GDM1 (cell line): ENCODE measurements at places on chromosomes 1 and 21.

GRCh38 chr1:72526926-72527325 is 244.6 kb upstream of the NEGR1 start:
- no peak for DNase-seq

GRCh38 chr1:40423264-40423642 is 27.0 kb upstream of the ZFP69B start:
- DNase-seq: no peak

DNA sequence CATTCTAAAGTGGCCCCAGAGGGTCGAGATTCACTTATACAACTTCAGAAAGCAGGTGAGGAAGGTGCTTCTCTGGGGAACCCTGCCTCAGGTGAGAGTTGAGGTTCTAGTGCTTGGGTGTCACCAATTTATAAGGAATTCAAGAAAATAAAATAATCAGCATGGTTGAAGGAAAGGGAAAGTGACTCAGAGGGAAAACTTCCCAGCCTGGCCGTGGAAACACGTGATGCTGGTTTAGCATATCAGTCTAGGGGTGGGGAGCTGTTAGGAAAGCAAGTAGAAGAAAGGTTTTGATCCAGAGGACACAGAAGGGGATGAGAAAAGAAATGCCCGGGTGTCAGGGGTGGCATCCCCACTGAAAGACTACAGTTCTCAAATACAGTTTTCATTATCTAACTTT is 37.7 kb upstream of the TMEM125 start:
- no peak for DNase-seq

DNA sequence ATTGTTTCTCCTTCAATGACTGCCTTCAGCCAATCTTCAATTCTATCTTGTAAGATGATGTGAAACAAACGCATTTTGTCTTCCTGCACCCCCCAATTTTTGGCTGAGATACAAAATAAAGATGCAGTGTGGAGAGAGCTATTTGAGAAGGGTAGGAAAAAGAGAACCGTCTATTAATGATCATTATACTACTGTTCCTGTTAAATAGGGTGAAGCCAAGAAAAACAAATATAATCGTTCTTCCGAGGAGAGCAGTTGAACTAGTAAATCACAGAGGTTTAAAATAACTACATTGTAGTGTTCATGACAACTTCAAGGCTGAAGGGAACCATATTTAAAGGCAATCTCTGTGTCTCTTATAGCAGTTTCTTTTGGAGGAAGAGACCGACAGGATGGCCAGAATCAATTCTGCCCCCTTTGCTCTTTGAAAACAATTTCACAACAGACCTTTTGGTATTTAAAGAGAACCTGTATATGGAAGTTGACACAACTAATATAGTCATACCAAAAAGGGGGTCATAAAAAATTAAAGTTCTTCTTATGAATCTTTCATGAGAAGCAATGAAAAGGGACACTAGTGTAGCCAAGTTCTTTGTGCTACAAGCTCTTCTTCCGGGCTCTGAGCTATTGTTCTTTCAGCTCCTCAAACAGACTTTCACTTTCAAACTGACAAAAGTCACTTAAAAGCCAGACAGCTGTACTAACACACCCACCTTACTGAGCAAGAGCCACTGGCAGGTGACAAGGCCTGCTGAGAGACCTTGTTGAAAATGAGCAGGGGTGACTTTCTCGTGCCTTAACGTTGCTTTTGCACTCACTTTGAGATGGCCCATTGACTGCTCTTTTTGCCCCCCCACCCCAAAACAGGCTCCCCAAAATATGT is 30.9 kb downstream of the PROX1 start:
- no peak for DNase-seq

- DNase-seq: no peak
These were observed 41.0 kb downstream of the MEGF6 start for GRCh38 chr1:3570066-3570986.

DNA sequence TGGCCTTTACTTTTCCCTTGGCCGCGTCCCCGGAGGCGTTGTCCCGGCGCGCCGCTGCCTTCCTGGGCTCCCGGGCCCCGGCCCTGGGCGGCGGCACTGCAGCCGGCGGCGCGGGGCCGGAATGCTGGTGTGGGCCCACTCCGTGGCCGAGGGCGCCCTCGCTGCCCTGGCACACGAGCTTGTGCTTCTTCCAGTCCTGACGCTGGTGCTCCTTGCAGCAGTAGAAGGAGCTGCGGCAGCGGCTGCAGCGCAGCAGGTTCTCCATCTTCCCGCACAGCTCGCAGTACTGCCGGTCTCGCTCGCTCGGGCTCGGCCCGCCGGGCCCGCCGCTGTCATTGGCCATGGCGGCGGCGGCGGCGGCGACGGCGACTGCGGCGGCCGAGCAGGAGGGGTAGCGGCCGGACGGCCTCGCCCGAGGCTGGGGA is 529 bp downstream of the EGLN1 start:
- no peak for DNase-seq

DNA sequence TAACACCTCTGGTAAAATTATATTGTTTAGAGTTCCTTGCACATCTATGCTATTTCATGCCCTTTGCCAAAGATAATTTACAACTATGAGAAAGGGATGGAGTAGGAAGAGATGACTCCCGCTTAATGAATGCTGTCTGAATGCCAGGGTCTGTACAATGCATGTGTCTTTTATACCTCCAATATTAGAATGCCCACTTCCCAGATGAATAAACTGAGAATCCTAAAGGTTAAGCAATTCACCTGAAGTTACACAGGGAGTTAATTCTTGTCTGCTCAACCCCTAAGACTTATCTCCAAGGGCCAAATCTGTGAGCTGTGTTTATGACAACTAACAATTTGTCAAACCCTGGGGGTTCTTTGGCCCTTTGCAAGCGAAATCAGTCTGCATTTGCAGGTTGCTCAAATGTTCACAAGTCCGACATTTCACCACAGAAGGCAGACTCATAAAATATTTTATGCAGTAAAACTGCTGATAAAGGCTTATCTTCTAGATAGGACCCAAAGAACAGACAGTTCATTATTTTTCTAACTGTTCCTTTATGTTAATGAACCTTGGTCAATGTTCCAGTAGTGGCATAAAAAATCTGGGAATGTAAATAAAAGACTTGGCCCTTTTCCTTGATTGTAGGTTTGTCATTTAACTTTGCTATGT is 50.2 kb upstream of the ATP1A1 start:
- no peak for DNase-seq

- DNase-seq: no peak
These were observed 28.0 kb upstream of the TSPAN2 start for GRCh38 chr1:115117298-115117697.

- DNase-seq: no peak
These were observed 366.9 kb upstream of the VAMP3 start for GRCh38 chr1:7404046-7404742.

GRCh38 chr1:40633931-40634376 is 31.5 kb downstream of the RIMS3 start:
- no peak for DNase-seq

DNA sequence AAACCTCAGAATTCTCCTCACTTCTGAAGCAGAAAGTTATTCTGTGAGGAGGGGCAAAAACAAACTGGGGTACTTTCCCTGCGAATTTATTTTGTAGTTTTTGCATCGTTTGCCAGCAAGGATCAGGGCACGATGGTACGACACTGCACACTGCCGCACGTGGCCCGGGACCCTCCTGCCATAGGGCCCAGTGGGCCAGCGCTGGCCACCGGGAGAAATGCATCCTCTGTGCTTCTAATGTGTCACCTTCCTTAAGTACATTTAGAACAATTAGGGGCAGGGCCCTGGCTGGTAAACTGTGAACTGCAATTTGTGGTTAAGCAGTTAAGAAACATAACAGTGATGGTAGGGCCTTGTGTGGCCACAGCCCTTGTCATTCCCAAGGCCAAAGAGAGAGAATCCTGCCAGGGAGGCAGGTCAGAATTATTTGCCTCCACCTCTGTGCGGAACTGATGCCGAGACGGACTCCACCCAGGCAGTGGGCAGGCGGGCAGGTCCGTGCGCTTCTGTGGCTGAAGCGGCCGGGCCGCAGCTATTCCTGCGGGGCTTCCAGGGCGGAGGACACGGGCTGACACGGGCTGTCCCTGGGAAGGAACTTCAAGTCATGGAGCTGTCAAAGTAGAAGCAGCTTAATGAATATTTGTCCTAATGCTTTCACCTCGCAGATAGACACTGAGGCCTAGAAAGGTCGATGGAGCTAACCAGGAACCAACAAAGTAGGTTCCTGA is 12.5 kb downstream of the GPR137B start:
- no peak for DNase-seq

GRCh38 chr21:45180246-45180599 is 105.8 kb downstream of the ADARB1 start:
- no peak for DNase-seq

DNA sequence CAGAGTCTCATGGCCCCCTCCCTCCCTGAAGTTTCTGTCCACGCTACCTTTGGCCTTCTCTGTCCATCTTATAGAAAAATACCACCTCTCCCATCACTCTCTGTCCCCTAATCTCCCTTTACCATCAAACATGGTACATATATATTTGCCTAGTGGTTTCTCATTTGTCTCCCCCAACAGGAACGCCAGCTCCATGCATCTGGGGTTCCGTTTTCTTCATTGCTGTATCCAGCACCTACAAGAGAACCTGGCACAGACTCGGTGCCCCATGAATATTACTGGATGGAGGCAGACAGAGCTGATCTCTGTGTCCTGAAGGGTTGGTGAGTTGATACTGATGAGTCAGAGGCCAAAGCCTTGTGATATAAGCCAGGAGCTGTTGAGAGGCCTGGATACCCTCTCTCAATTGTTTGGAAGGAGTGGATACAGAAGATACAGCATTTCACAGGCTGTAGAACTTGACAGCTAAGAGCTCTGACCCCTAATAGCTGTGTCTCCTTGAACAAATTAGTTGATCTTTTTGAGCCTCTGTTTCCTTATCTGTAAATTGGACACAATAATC is 21.9 kb downstream of the HEYL start:
- DNase-seq: no peak

GRCh38 chr1:89005286-89006151 is 13.1 kb upstream of the KYAT3 start:
- DNase-seq: no peak

- no peak for DNase-seq
These were observed 59.8 kb upstream of the GNG12 start for GRCh38 chr1:67893126-67893495.

GRCh38 chr1:153058826-153059784 is 1.8 kb upstream of the SPRR2A start:
- no peak for DNase-seq

DNA sequence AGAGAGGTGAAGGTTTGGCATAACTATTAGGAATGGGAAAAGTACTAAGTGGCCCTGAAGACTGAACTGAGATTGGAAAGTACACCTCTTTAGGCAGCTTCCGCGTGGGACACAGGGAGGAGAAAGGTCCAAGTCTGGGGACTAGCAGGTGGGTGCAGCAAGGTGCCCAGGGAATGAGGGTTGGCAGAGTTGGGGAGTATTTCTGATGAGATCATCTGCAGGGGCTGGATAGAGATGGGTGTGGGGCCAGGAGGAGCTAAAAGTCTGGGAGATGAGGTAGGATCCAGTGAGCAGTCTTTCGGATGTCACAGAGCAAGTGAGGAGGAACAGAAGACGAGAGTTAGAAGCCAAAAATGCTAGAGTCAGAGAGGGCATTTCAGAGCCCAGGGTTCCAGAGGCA is 36.1 kb downstream of the CDCA8 start:
- DNase-seq: no peak

GRCh38 chr1:201898992-201899391 is 10.3 kb downstream of the SHISA4 start:
- no peak for DNase-seq

DNA sequence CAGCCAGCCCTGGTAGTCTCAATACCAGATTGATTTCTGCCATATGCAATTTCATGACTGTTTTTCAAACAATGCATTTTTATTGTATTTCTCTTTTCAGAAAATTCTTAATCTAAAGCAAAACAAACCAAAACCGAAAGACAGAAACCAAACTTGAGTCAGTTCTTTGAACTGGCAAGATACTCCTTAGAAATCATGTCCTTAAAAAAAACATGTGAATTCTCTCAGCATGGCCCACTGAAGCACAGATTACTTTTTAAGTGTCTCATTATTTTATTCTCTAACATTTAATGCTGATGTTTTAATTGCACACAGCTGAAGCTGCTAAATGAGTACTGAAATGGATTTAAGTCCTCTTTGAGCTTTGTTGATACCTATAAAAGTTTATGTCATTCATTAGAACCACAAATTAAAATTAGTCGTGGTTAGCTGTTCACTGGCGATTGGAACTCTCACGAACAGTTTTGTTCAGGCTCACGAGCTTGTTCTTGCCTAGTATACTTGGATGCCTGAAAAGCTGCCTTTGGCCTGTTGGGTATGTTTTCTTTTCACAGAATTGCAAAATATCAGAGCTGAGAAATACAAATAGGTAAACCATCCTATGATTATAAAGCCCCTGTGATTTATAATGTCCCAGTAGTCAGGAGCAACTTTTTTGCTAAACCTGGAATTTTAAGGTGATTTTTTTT is 87.5 kb downstream of the CAMTA1 start:
- DNase-seq: no peak

GRCh38 chr21:41631564-41632461 is 123.9 kb upstream of the TMPRSS2 start:
- DNase-seq: no peak

GRCh38 chr1:52002038-52002917 is 11.8 kb upstream of the RAB3B start:
- DNase-seq: peak; percentile 70

DNA sequence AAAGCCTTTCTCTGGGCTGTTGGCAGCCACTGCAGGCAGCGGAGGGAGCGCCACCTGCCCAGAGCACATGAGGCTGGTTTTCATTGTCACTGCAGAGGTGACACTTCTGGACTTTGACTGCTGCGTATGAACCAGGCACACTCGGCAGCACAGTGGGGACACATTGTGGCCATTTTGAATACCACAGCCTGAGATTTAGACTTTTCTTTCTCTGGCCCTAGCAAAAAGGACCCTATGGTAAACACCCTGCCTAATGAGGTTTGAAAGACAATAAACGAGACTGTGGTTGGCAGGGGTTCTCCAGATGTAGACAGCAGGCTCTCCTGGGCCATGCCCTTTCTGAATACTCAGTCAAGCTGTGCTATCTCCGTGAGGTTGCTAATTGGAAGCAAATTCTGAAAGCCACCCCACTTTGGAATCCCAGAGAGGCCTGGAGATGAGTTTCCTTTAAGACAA is 12.0 kb upstream of the KCNE2 start:
- peak; percentile 48 for DNase-seq

DNA sequence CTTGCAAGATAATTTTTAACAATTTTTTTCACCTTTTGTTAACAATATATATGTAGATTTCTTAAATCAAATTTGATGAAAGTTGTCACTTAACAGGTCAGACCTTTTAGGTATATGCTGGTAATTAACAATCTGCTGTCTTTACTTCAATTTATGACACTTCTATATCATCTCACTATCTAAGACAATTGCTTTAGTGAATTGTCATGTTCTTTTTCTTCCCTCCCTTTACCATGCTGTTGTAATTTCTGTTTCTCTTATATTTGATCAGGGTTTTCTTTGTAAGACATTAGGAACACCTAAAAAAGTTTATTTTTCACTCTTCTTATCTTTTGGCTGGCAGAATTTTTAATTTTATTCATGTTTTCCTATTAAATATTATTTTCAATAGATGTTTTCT is 2.0 kb downstream of the IFI16 start:
- no peak for DNase-seq
